ENCODE measurements at places on chromosomes 7 and 10.

DNA sequence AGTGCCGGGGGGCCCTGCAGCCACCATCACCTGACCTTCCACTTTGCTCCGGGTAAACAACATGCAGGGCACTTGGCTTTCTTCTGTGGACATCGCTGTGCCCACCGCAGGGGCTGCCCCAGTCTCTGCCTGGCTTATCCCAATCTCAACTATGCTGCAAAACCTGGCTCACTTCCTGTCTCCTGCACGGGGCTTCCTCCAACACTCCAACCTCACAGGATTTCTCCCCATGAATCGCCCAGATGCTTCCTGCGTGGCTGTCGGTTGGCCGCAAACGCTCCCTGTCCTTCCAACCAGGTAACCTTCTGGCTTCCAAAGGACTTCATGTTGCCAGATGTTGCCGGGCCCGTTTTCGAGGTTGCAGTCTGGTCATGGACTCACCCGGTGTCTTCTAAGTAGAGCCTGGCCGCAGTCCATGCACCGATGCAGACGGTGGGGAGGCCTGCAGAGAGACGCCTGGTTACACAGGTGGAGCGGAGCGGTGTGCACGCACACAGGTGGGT, 109.0 kb downstream of the VIPR2 start:
- no peak for DNase-seq

GRCh38 chr7:86776136-86776535, 132.4 kb downstream of the GRM3 start:
- DNase-seq: no peak

- no peak for DNase-seq
Observed at GRCh38 chr10:126160971-126161630, 227.2 kb downstream of the ADAM12 start.

- DNase-seq: no peak
Observed at GRCh38 chr7:90681336-90682022, 85.4 kb downstream of the CDK14 start.

GRCh38 chr10:513393-513792, 176.1 kb downstream of the DIP2C start:
- no peak for DNase-seq

DNA sequence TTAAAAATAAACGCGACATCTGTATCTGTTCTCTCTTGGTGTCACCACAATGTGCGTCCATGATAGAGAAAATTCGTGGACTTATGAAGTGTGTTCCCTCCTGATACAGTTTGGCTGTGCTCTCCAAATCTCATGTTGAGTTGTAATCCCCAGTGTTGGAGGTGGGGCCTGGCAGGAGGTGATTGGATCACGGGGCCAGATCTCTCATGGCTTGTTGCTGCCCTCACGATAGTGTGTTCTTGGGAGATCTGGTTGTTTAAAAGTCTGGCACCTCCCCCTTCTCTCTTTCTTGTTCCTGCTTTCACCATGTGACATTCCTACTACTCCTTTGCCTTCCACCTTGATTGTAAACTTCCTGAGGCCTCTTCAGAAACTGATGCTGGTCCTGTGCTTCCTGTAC, 229.4 kb upstream of the MYO3A start:
- DNase-seq: no peak
